Stimulated activated CD8-positive, alpha-beta memory T cell treated with anti-CD3 and anti-CD28 coated beads, Interleukin-7, amount 100 ng/mL, for 1 hour (primary cell): ENCODE measurements at places on chromosomes 6 and 20.

GRCh38 chr6:106792536-106793236 is 163.3 kb downstream of the QRSL1 start:
- DNase-seq, result no peak

DNA sequence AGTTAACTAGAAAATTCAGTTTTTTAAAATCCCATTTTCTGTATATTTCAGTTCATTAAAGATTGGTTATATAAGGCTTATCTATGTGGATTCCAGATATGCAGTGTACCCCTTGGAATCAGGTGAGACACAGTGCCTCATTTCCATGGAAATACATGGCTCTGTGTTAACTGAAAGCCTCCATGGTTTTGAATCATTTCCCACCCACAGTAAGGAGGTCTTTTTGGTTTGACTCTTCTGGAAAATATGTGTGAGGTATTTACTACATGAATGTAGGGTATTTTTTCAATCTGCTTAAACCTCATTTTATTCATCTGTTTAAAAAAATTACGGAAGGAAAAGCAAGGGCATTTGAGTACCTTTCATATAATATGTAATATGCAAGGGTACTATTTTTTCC is 25.5 kb downstream of the RNF144B start:
- DNase-seq, result no peak

DNA sequence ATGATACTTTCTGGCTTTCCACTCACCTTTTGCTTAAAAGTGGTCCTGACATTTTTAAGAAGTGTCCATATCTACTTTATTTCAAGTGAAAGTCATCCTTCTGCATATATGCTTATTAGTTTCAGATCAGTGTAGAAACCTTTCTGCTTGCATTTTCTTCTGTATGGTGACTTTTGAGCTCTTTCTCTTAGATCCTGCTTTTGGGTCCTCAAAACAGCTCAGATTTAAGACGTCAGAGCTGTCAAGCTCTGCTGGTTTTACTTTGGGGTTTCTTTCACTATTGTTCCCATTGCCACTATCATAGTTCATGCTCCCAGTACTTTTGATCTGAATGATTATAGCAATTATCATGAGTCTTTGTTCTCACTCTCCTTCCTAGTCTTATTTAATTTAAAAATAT is 41.7 kb downstream of the BCKDHB start:
- no peak for DNase-seq

- no peak for DNase-seq
Observed at GRCh38 chr20:24662322-24662721, 192.9 kb downstream of the SYNDIG1 start.

- DNase-seq, result no peak
Observed at GRCh38 chr6:166466178-166467122, 83.7 kb upstream of the MPC1 start.

DNA sequence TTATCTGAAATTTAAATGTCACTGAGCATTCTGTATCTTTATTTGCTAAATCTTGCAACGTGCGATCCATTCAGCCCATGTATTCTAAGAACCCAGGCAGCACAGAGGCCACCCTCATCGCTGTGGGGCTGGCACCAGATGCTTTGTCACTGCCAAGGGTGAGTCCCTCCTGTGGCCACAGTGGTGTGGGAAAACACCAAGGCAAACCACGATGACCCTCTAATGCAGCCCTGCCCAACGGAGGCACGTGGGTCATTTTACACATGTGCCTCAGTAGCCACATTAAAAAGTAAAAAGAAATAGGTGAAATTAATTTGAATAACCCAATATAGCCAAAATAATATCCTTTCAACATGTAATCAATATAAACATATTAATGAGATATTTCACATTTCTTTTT is 221.7 kb downstream of the UNC5CL start:
- no peak for DNase-seq

DNA sequence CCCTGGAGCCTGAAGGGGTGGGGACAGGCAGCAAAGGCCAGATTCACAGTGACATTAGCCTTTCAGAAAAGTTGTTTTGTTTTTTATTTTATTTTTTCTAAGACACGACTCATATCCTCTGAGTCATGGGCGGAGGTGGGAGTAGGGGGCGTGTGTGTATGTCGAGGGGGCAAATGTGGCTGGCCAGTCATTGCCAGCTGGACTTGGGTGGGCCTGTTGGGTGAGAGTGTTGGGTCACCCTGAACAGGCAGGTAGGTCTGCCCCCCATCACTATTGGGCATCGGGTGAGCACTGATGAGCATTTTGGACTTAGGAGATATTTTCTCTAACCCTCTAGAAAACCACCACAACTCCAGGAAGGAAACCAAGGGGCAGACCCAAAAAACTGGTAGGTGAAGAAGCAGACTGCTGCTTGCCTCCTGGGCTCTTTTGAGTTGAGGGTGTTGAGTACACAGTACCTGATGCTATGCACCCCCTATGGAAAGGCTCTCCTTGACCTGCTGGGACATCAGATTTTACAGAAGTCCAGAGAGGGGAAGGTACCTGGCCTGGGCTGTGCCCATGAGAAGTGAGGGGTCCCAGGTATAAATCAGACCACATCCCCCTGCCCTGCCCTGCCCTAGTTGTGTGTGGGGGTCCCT is 5.6 kb downstream of the SMIM29 start:
- no peak for DNase-seq
